ENCODE measurements at places on chromosomes 6 and 20.

GRCh38 chr20:38151455-38151854, 13.6 kb downstream of the TGM2 start:
- no peak overlapping the region for H3K4me3 ChIP-seq
- peaks cover 60% of the 10 kb centered on the region for H3K36me3 ChIP-seq
- H3K27me3 ChIP-seq, result no peaks in the 10 kb centered on the region
- DNase-seq, result no peak
- peak overlapping the region; percentile 88 for H3K27ac ChIP-seq

DNA sequence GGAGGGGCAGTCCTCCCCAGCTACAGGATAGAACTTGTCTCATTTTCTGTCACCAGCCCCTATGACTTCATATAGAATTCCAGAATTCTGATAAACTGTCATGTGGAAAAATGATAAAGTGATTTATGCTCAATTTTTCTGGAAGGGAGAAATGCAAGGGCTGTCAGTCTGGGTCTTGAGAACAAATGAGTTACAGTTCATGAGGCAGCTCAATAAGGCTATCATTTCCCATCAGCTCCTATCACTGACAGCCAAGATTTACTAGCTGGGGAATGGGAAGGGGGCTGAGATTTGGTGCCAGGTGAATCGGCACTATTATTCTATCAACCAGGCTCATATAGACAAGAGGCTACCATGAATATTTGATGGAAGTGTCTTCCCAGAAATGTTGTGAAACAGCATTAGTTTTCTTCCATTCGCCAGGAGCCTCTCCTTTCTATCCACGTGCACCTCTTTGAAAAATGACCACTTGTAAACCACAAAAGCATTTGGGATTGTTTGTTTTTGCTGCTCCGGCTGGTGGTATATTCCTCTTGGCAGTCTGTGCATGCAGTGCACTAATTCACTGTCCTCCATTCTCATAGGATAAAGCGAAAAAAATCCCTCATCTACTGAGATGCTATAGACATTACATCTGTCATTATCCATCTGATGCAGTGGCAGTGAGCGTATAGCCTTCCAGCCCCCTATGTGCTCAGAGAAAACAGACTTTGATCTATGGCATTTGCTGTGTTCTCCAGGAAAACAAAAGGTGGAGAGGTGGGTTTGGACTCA, 528.7 kb upstream of the RNF217 start:
- H3K4me1 ChIP-seq, result no peaks in the 10 kb centered on the region
- no peak overlapping the region for H3K4me3 ChIP-seq
- no peak for DNase-seq
- H3K27ac ChIP-seq, result no peak overlapping the region
- no peaks in the 10 kb centered on the region for H3K36me3 ChIP-seq
- no peaks in the 10 kb centered on the region for H3K27me3 ChIP-seq

GRCh38 chr6:170475118-170475517, 78.0 kb downstream of the PSMB1 start:
- no peaks in the 10 kb centered on the region for H3K36me3 ChIP-seq
- H3K27me3 ChIP-seq, result no peaks in the 10 kb centered on the region
- DNase-seq, result no peak

DNA sequence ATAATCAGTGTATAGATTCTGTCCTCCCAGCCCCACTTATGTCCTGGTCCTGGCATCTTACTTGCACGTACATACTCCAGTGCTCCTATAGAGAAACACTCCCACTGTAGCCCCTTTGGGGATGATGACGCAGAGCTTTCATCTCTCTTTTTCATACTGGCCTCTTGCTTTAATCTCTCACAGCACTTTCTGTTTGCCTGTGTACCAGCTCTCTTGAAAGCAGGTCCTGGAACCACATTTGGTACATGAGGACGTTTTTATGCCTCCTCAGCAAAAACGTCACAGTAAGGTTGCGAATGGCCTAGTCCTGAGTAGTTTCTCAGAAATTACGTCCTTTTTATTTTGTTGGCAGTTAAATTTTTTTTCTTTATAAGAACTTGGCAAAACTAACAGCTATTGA, 10.8 kb downstream of the L3MBTL3 start:
- H3K27ac ChIP-seq, result no peak overlapping the region
- no peak for DNase-seq
- H3K36me3 ChIP-seq, result no peaks in the 10 kb centered on the region
- H3K4me3 ChIP-seq, result no peak overlapping the region
- no peaks in the 10 kb centered on the region for H3K4me1 ChIP-seq

GRCh38 chr6:106789428-106790148, 160.2 kb downstream of the QRSL1 start:
- no peaks in the 10 kb centered on the region for H3K4me1 ChIP-seq
- H3K4me3 ChIP-seq, result no peak overlapping the region
- no peaks in the 10 kb centered on the region for H3K27me3 ChIP-seq
